ENCODE measurements at places on chromosomes 4 and X.

DNA sequence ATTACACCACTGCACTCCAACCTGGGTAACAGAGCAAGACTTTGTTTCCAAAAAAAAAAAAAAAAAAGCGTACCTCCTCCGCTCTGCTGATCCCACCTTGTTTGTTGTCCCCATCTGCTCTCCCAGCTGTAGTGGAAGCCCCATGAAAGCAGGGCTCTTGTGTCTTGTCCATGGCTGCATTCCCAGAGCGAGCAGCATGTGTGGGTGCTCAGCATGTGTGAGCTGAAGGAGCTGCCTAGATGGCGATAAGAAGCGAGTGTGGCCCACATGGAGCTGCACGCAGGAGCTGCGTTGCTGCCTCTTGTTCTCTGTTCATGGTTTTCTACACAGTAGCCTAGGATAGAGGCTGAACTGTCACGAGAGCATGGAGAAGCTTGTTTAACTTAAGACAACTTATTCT is 12.4 kb downstream of the NSD2 start:
- no peak for DNase-seq

DNA sequence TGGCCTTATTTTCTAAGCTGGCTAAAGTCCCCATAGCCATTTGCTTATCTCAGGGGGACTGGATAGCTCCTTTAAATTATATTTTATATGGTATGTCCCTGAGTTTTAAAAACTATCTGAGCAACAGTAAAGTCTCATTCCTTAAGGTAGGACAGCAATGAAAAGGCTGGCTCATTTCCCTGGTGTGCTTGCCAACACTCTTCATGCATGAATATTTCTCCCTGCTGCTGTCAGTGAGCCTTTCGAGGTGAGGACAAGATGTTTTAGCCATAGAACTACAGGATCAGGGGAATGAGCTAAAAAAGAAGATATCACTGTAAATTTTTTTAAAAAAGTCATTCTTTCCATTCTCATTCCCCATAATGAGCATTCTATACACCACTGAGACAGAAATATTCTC is 427.3 kb upstream of the FAM241A start:
- no peak for DNase-seq

GRCh38 chr4:2939383-2940243 is 23.6 kb downstream of the NOP14 start:
- no peak for DNase-seq

DNA sequence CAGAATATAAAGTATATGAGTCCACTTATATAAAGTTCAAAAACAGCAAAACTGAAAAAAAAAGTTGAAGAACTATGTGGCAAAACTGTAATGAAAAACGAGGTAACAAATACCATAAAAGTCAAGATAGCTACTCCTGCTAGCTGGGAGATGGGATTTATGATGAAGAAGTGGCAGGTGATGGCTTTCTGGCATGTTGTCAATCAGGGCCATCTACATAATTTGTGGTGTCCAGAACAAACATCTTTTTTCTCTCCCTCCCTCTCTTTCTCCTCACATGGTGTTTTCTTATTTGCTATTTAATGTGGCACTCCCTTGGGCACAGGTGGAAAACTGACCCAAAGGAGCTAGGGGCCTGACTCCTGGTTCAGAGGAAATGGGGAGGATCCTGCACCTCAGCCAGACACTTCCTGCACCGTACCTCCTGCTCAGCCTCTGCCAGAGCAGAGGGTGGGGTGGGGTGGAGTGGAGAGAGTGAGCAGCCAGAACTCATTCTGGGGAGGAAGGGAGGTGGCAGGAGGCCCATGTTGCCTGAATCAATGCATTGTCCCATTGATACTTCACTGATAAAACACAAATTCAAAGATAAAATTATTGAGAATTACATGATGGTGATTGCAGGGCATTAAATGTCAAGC is 5.3 kb upstream of the SAP30 start:
- DNase-seq = no peak

DNA sequence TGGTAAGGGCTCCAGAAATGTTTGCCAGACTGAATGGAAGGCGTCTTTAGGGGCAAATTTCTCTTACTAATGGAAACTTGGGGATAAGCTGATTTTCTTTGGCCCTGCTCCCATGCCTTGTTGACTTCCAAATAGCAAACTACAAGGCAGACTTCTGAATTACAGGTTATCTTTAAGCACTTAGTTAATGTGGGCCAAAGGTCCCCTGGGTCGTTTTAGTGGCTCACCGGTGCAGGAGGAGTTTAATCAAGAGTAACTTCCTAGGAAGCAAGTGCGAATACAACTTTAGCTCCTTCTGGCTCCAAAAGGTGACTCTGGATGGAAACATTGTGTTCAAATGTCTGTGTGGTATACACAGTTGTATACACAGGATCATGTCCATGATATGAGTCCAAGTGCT is 323.6 kb downstream of the SLITRK2 start:
- DNase-seq = no peak

GRCh38 chrX:74579597-74580198 is 34.7 kb downstream of the RLIM start:
- no peak for DNase-seq

DNA sequence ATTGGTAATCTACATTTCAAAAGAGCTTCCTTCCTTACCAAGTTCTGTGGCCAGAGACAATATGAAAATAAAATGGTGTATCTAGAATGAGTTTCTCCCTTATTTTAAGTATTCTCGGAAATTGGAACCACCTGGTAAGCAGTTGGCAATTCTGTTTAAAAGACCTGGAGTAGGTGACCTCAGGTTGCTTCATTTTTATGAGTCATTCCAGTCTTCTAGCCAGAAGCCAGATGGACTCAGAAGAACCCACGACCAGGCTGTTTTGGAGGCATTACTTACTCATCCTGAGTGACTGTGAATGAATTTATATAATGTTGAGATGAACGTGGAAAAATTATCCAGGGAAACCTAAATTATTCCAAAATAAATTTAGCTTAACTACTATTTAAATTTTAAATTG is 9.1 kb downstream of the BMPR1B start:
- DNase-seq = no peak

GRCh38 chrX:123830309-123830708 is 29.5 kb upstream of the XIAP start:
- DNase-seq = no peak

DNA sequence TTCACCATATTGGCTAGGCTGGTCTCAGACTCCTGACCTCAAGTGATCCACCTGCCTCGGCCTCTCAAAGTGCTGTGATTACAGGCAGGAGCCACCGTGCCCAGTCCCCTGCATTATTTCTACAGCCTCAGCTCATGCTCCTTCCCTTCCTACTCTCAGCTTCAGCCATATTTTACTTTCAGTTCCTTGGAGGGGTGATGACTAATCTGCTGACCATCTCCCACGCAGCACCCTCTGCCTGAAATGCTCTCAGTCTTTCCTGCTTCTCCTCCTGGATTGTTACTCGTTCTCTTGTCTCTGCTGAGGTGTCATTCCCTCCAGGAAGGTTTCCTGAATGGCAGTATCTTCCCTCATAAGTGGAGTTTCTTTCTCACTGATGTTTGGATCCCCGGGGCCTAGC is 63.3 kb downstream of the MOSPD2 start:
- DNase-seq = no peak

GRCh38 chrX:154092371-154092770 is 5.1 kb downstream of the MECP2 start:
- no peak for DNase-seq

DNA sequence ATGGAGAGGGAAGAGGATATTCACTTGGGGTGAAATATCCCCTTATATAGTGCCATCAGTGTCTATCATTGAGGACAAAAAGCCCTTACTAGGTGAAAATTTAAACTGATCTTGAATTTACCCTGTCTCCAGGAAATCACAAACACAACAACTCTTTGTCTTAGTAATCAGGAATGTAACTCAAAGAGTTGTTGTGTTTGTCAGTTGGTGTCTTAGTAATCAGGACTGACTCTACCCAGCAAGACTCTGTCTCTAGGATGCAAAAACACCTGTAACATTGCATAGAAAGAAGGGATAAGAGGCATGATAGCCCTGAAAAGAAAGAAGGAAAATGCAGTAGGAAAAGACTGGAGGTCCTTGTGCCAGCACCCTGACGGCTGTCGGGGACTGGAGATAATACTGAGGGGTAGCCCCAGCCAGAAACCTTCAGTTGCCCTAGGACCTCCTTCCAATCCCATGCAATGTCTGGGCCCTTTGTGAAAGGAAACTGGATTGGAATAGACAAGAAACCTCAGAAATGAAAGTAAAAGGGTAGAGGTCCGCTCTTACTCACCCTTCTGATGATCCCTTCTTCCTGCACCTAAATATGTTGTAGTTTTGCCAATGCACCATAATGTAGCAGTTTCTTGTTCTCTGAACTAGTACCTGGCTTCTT is 45.3 kb downstream of the HMGB2 start:
- DNase-seq = no peak

DNA sequence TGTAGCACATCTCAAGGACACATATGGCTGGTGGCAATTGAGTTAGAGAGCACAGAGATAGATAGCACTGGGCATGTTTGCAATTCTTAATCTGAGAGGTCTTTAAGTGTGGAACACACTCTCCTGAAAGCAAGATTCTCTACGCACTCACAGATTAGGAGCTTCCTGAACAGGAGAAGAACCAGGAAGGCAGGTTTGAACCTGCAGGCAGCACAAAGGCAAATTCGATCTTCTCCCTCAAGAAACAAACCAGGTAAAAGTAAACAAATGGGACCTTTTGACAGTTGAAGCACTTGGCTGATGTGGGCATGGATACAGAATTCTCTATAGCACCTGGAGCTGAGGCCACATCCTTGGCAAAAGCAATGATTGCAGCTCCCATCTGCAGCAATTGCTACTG is 24.3 kb downstream of the HS3ST1 start:
- no peak for DNase-seq

Data from central memory CD4-positive, alpha-beta T cell (primary cell).